H7 (cell line): ENCODE measurements at places on chromosomes 2 and 18. TPM values are rescaled to one million over a fixed set of nuclear protein-coding genes. Genes with fewer than 3 reads are reported as not detected.
A peak's percentile ranks its signal among the peaks of the same experiment; 100 is the strongest.

DNA sequence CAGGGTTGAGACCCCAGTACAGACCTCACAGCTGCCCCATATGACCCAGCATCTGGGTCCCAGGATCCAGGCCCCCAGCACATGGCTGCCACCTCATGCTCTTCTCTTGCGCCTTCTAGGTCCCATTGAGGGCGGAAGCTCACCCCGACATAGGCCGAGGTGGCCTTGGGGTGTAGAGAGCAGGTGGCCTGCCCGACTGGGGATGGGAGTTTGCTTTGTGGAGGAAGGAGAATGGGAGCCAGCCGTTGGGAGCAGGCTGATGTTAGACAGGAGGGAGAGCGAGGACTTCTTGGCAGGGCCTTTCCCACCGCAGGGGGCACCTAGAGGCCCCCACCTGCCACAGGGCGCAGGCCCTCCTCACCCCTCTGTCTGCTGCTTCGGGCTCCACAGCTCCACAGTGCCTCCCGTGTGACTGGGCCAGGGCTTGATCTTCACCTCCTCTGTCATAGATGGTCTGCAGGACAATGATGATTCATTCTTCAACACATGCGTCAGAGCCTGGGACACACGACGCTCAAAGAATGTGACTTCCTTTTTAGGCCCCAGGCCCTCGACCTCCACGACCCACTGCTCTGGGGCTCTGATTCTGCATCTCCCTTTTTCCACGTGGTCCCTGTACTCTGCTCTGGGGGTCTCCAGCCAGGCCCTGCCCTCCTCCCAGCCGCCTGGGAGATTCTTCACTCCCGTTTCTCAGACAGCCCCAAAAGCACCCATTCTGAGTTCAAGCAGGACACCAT, 86.6 kb upstream of the ODC1 start:
- DNase-seq, result peak; percentile 30

DNA sequence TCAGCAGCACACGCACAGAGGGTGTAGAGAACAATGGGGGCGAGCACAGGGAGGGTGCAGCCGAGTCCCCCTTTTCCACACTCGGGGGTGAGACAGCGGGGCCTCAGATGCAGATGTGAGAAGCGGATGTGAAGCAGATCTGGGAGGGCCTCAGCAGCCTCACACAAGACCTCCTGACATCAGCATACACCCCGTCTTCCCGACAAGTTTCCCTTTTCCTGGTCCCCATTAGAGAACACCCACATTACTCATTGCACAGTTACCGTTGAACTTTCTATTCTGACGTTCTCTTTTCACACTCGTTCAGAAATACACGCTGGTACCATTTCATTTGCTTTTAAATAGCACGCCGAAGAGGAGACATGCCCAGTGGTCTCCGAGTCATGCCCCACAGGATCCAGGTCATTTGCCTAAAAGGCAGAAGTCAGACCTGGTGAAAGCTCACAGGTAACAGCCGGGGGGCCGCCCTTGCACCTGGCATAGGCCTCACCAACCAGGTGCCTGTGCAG, 129.5 kb upstream of the ID2 start:
- DNase-seq, result no peak

- no peak for DNase-seq
These were observed 334.7 kb upstream of the MYT1L start for GRCh38 chr2:2665834-2666133.

- no peak for DNase-seq
These were observed 77.0 kb upstream of the SERTAD2 start for GRCh38 chr2:64730551-64731262.

GRCh38 chr18:75219745-75220375, 9.3 kb downstream of the TSHZ1 start:
- DNase-seq, result no peak

GRCh38 chr2:199742884-199743283, 108.1 kb downstream of the FTCDNL1 start:
- no peak for DNase-seq

GRCh38 chr2:238139196-238140039, 950 bp downstream of the KLHL30 start:
- DNase-seq, result peak; percentile 94

- no peak for DNase-seq
These were observed 34.9 kb downstream of the BCL11A start for GRCh38 chr2:60518567-60518966.

DNA sequence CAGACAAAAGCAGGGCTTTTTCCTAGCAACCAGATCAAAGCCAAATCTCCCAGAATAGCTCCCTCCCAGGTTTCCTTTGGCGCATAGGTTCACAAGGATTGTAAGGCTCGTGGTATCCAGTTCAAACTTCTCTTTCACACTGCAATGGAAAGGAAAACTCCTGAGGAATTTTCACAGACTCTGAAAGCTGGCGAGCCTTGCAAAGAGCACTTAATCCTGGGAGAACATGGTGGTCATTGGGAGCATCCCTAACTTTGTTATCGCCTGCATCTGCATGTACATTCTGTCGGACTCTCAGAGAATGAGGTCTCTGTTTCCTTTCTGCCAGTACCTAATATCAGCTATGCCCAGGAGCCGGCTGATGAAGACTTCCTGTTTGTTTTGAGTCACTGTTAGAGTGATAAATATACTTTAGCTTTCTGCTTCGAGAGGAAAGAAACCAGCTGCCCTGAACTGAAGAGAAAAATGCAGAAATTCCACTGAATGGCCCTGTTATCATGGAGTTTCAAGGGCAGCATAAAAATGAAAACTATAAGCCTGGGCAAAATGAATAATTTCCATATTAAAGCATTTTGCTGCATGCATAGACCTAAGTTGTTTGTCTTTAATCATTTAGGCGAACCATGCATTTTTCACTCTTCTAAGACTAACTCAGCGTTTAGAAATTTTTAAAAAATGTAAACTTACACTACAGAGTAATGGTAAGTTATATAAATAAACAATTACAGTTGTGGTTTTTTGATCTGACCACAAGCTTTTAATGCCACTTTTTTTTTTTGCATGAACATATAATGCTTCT, 76.4 kb upstream of the ZEB2 start:
- no peak for DNase-seq

DNA sequence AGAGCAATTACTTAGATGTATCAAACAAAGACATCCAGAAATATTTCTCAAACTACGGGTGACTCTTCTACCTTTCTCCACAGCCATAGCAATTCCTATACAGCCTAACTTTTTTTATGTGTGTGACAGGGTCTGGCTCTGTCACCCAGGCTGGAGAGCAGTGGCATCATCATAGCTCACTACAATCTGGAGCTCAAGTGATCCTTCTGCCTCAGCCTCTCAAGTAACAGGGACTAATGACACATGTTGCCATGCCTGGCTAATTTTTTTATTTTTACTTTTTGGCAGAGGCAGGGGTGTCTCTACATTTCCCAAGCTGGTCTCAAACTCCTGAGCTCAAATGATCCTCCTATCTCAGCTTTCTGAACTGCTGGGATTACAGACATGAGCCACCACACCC, 328.9 kb upstream of the NT5C1B start:
- DNase-seq, result no peak

- DNase-seq, result no peak
These were observed 152.5 kb upstream of the ACKR3 start for GRCh38 chr2:236417150-236417549.

DNA sequence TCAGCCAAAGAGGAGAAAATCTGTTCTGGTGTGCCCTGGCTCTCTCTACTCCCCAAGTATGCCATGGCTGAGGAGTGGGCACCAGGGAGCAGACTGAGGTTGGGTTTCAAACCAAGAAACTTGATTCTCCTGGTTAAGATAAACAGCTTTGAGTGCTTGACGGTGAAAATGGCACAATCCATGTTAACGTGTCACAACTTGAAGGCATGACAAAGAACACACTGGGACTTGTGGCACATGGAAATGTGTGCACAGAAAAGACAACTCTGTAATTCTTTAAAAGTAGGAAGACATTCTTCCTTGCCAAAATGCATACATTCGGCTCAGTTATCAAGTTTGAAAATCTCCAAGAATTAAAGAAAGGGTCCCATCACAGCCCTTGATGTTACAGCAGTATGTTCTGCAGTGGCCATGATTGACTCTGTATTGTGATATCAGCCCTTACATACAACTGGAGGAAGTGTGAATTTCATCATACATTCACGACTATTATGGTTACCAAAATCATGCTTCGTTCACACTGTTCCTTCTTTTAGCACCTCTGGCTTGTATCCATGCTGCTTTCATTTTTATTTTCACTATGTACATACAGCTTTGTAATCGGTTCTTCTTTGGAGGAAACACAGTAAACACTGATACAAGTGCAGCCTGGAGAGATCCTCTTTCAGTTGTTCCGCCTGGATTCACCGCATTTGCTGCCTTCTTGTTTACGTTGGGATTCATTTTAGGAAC, 15.6 kb upstream of the ACTG2 start:
- no peak for DNase-seq

GRCh38 chr2:236565212-236565611, 4.4 kb upstream of the ACKR3 start:
- DNase-seq, result no peak

DNA sequence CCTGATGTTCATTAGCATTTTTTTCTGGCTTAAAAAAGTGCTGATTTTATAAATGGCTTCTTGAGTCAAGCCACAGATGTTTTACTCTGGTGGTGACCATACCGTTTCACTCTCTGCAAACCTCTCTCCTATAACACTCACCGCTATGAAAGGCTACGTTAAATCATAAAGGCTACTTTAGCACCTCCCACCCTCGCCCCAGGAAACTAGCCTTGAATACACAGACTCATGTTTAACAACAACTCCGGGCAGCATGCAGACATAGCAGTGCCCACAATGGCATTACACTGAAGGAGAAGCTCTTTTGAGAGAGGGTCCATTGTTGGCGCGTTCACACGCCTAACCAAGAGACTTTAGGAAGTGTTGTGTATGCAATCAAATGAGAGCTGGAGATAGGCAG, 5.6 kb downstream of the MYT1L start:
- DNase-seq, result peak; percentile 14

- peak; percentile 19 for DNase-seq
These were observed at the start of gene LRP1B for GRCh38 chr2:142131010-142131669. Gene LRP1B (minus strand): TSS chr2:142131016. CDS start chr2:142130729, 287 bp downstream.

DNA sequence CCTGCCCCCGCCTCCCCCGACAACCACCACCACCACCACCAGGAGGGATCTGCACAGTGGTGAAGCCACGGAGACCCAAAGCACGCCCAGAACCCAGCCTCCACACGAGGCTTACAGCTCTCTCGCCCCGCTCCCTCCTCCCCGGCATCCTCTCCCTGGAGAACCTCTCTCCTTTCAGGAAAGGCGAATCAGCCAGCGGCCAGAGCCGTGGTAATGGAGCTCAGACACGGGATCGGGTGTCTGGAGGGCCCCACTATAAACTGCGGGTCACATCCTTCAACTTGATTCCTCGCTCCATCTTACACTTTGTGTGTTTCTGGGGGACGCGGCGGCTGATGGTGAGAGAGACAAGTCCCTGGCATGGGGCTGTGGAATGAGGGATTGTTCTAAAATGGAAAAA, 271.5 kb upstream of the SIX2 start:
- peak; percentile 25 for DNase-seq

GRCh38 chr18:31617031-31617717, 25.5 kb downstream of the TTR start:
- no peak for DNase-seq

DNA sequence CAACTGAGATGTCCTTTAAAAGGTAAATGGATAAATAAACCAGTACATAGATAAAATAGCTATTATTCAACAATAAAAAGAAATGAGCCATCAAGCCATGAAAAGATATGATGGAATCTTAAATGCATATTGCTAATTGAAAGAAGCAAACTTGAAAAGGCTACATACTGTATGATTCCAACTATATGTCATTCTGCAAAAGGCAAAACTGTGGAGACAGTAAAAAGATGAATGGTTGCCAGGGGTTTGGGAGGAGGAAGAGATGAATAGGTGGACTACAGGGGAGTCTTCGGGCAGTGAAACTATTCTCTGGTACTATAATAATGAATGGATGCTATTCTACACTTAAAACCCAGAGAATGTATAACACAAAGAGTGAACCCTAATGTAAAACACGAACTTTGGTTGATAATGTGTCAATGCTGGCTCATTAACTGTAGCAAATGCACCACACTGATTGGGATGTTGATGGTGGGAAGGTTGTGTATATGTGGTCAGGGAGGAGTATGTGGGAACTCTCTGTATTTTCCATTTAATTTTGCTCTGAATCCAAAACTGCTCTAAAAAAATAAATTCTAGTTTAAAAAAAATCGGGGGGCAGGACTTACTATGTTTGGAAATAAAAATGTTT, 73.7 kb upstream of the MYCN start:
- DNase-seq, result no peak

GRCh38 chr2:68371581-68371980, 6.5 kb downstream of the PLEK start:
- DNase-seq, result no peak

DNA sequence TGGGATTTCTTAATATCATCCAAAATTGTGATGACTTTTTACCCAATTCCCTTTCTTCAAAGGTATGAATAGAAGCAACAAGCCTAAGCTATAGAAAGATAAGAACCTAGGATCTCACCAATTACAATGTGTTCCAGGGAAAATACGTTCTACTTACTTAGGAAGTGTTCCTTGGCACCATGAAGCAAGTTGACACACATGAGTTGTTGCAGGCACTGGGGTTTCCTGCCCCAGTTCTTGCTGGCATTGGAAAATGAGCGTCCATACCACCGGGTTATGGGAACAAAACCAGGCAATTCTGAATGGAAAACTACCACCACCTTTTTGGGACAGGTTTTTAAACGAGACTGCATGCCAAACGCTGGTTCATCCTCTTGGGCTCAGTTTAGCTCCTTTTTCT, 46.2 kb downstream of the CCBE1 start:
- no peak for DNase-seq

Gene RBKS
- 1.1 and 1.7 TPM in 2 replicates for total RNA-seq

Gene DPP10
- total RNA-seq, result 15.6 and 19.3 TPM in 2 replicates

Gene RNF181
- total RNA-seq, result 159 and 201 TPM in 2 replicates

Gene UPP2
- total RNA-seq, result not detected in 2 replicates

Gene GTF2A1L
- 1.7 and 2.5 TPM in 2 replicates for total RNA-seq

Gene GPR39
- 0.85 and 6.2 TPM in 2 replicates for total RNA-seq
